ENCODE measurements at places on chromosomes 4 and X. TPM values are rescaled to one million over a fixed set of nuclear protein-coding genes. Genes with fewer than 3 reads are reported as not detected.

Gene MAGED4
- total RNA-seq, result not detected

- DNase-seq, result no peak
Observed at GRCh38 chr4:106704253-106704870, 331.8 kb downstream of the DKK2 start.

GRCh38 chr4:161696944-161697343 is 466.9 kb downstream of the FSTL5 start:
- DNase-seq, result no peak

DNA sequence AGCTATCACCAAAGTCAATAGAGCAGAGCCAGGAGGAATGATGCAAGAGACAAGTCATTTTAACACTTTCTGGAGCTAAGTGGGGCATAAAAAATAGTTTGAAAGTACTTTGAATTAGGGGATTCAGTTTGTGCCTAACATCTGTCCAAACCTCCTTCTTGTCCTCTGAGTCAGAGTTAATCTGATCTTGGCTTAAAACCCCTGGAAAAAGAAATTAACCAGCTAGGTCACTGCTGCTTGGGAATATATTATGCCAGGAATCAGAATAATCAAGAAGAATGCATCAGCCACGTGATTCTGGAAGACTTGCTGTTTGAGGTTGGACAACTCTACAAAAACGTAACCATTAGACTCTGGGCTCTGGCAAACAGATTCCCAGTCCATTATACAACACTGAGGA is 45.3 kb upstream of the EDA2R start:
- no peak for DNase-seq

DNA sequence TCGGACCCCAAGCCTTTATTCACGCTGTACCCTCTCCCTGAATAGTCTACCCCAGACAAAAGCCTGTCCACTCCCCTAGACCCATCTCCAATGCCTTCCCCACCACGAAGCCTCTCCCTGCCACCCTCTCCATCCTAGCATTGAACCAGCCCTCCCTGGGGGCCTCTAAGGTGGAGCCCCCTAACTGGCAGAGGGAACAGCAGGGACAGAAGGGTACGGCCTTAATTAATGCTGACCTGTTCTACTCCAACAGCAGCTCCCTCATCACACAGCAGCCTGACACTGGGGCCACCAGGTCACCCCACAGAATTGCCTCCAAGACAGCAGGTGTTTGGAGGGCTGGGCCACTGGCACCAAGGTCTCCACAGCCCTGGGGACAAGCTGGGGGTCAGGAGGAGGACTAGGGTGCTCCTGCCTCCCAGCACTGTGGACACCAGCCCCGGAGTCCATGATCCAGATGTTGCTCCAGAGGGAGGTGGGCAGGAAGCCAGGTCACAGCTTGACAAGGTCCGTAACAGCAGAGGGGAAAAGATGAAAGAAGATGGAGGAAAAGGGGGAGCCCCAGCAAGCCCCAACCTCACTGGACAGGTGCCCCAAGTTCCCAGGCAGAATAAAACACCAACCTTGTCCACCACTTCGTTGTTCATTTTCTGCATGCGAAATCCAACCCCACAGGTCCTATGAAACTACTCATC is 3.7 kb downstream of the CRMP1 start:
- no peak for DNase-seq

All from activated CD4-positive, alpha-beta T cell treated with anti-CD3 and anti-CD28 coated beads, Interleukin-2, amount 10 ng/mL, durations not matched to agents 24 days and 14 days (primary cell).